ENCODE measurements at places on chromosomes 6 and 20.
A peak's percentile ranks its signal among the peaks of the same experiment; 100 is the strongest.

DNA sequence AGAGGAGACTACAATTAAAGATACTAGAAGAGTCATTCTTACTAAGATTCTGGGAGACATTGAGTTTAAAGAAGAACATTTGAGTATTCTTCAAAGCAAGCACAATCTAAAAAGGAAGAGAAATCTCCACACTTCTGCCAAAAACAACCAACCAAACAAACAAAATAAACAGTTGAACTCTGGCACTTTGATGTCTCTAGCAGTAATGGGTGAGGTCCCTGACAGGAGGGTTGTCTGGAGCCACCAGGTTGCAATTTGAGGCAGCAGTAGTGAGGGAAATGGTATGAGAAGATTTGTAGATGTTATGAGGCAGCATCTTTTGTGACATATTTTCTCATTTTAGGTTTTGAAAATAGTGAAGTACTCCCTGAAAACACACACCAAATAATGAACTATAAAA lies 108.1 kb downstream of the PHF3 start:
- no peak for DNase-seq

- DNase-seq, result no peak
These were observed 252.5 kb upstream of the NOX3 start for GRCh38 chr6:155708100-155708499.

DNA sequence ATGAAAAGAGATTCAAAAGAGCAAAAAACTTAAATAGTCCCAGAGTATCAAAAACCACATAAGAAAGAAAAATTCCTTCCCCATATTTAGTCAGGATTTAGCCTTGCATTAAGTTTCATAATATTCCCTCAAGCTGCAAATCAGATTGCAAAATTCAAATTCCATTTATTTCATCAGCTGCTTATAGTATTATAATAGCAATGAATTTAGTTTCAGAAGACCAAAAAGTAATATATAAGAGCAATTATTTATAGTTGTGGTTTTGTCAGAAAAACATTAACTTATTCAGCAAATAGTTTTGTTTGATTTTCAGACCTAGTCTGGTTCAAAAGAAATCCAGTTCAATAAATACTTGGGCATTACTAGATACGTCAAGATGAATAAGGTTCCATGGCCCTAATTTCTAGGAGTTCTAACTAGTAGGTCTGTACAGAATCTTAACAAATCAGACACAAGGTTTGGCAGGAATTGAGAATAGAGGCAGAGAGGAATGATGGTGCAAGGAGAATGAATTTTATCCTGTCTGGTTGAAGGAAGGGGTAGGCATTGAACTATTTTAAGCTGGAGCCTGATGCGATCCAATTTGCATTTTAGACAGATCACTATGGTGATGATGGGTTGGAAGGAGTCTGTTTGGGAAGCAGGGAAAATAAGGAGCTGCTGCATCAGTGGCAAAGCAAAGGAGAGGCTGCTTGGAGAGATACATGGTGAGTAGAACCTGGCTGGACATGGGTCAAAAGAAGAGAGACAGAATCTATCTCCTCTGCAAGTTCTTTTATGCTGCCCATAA lies 163.9 kb upstream of the STXBP5 start:
- no peak for DNase-seq

GRCh38 chr6:3139090-3139903 lies 18.0 kb downstream of the TUBB2A start:
- no peak for DNase-seq

DNA sequence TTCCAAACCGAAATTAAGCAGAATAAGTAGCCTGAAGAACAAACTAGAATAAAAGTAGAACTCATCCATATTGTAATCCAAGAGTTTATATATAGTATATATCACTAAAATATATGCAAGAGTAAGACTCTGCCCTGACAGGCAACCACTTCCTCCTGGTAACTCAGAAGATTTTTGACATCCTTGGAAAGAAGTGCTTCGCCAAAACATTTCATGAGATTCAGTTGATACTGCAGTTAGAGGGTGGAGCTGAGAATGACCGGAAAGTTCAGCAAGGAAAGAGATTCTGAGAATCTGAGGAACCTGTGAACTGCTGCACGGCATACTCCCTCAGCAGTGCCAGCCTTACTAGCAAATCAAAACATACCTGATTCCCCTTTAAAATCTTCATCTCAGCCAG lies 79.6 kb downstream of the CDK19 start:
- DNase-seq, result no peak

- DNase-seq, result peak; percentile 77
These were observed 33.8 kb upstream of the RREB1 start for GRCh38 chr6:7073821-7074525.

- DNase-seq, result peak; percentile 30
These were observed 29.2 kb downstream of the JAG1 start for GRCh38 chr20:10644458-10645204.

- DNase-seq, result no peak
These were observed 706 bp upstream of the SNX14 start for GRCh38 chr6:85594197-85594930.

GRCh38 chr6:90346729-90347128 lies 50.1 kb upstream of the BACH2 start:
- DNase-seq, result no peak

DNA sequence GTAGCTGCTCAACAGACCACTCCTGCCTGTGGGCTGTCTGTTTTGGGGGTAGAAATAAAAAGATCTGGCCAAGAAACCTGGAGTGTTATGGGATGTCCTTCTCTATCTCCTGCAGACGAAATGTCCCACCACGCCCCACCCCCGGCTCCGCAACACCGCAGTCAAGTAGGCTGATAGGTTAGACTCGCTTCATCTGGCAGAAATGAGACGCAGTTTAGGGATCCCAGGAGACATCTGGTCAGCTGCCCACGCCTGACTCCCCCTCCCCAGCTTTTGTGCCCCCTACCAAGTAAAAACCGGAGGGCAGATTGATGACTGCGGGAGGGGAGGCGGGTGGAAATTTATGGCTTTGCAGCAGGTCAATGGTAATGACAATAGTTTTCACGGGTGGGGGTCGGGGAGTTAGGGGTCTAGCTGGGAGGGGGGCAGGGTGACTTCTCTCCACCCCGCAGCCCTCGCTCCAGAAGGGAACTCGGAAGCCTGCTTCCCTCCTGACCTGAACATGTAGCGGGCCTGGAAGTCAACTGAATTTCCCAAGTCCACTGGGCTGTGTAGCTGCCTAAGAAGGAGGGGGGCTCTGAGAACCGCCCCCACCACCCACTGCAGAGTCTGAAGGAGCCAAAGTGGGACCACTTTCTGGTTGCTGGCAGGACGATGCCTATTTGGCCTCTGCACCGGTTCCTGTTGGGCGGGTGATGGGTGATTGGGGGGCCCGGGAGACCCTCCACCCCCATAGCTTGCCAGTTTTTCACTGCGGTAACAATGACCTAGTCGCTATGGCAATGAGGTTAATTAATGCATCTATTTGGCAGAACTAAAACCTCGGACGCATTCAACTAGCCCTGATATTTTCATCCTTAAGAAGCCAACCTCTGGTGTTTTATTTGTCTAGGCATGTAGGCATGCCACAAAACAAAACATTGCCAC lies 25.7 kb downstream of the PMEPA1 start:
- DNase-seq, result no peak

DNA sequence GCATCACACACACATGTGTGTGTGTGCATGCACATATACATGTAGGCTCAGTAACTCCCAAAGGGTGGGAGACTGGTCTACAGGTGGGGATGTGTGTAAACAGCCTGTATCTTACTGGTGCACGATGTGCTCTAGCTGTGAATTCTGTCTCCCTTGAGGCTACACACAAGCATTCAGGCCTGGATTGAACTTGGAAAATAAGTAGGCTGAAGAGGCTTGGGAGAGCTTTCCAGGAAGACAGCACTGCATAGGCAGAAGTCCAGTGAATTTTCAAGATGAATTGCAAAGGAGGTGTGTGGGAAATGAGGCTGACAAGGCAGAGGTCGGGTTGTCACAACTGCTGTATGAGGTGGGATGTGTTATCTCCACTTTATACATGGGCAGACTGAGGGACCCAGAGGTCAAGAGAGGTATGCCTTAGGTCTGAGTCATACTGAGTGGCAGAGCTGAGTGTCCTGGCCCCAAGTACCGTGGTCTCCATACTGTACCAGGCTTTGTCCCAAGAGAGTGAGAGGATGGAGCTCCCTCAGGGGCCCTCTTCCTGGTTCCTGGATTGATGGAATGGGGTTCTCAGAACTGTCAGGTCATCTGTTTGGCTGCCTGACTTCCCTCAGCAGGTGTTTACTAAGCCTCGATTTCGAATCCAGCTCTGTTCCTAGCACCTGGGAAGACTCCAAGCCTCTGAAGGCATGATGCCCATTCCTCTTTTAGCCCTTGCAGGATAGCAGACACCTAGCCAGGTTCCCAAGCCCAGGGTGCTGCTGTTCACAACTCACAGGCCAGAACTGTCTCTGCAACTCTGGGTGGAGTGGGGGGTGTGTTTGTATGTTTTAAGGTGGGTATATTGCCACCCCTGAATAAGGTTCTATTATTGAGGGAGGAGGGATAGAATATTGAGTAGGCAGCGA lies 14.4 kb downstream of the SNPH start:
- no peak for DNase-seq

- DNase-seq, result no peak
These were observed 52.6 kb downstream of the BTBD3 start for GRCh38 chr20:11970243-11970836.

GRCh38 chr6:117157448-117157847 lies 107.9 kb upstream of the VGLL2 start:
- DNase-seq, result no peak

GRCh38 chr20:14922503-14923267 lies 585.3 kb upstream of the FLRT3 start:
- no peak for DNase-seq

DNA sequence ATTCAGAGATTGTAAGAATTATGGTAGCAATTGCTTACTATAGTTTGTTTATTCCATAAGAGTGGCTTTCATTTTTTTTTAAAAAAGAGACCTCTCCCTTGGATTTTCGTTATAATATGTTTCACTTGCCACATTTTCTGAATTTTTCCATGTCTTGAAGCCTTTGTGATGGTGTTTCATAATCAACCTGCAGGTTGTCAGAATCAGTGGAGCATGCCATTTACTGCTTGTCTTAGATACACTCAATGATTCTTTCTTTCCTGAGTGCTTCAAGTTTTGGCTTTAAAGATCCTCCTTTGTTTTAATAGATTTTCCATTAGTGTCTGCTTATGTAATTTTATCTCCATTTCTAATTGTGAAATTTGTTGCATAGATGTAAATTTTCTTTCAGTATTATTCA lies 31.2 kb downstream of the KCNQ5 start:
- no peak for DNase-seq

DNA sequence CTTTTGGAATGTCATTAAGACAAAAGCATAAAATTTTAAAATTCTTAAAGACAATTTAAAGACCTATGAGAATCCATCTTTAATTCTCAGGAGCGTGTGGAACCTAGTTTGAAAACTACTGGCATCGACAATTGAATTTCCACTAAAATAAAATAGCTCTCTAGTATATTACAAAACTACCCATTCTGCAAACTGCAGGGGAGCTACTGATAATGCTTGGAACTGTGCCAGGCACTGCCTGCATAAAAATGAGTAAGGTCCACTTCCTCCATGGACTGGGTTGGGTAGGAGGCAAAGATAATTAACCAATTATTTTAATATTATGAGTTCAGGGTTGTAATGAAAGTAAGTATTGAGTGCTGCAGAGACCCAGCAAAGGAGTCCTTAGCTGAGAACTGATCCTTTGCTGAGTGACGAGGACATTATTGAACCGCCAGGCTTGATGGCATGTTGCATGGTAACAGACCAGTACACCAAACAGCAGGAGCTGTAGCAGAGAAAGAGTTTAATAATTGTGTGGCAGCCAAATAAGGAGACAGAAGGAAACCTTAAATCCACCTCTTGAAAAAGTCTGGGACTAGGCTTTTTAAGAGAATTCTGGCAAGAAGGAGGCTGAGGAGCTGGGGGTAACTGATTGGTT lies 261.3 kb downstream of the ESR1 start:
- DNase-seq, result no peak

DNA sequence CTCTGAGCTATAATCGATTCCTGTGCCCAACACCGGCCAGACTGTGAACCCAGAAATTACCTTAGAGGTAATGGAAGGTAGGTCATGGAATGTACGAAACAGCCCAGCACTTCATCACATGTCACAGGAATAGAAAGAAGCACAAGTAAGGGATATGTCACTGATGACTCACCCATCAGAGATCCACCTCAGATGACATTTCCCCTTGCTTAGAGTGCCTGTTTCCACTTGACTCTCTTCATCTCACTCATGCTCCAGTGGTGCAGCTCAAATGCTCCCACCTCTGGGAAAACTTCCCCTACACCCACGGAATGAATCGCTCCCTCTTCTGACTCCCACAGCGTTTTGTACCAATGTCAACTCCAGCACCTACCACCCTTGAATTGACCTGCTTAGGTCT lies 381.6 kb upstream of the CNR1 start:
- DNase-seq, result no peak

GRCh38 chr6:85389151-85389797 lies 60.6 kb upstream of the NT5E start:
- DNase-seq, result no peak

DNA sequence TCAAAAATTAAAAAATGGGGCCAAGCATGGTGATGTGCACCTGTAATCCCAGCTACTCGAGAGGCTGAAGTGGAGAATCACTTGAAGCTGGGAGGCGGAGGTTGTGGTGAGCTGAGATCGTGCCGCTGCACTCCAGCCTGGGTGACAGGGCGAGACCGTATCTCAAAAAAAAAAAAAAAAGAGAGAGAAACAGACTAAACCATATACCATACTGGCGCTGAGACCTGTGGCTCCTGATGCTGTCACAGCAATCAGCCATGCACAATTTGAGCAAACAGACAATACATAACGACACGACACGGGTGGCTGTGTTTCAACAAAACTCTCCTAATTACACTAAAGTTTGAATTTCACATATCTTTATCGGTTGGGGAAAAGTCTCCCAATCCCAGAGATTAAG lies 14.9 kb upstream of the CBFA2T2 start:
- DNase-seq, result no peak

GRCh38 chr6:118810420-118811027 lies 83.4 kb upstream of the ASF1A start:
- DNase-seq, result no peak
